ENCODE measurements at places on chromosomes 3 and 15.

DNA sequence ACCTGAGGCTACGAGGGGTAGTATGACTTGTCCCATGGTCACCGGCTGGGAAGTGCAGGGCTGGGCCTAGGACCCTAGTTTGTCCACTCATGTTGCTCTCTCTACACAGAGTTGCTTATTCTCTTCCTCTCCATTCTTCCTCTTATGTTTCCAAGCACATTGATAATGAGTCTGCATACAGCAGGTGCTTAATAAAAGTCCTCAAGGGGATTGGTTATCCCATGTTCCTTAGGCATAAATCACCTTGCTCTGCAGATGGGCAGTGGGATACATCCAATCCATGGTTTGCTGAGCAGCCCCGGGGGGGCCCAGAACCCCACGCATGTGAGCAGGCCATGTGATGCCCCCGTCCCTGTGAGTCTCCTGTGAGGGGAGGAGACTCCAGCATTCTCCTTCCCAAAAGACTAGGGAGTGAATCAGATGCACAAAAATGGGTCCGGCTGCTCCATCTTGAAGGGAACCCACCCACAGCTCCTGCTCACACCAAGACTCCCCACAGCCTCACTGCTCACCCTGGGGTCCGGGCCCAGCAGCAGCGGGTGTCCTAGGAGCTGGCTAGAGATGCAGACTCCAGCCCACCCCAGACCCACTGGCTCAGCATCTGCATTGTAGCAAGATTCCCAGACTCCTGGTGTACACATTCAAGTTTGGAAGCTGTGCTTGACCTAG lies 139.9 kb downstream of the NUP210 start:
- DNase-seq = no peak

DNA sequence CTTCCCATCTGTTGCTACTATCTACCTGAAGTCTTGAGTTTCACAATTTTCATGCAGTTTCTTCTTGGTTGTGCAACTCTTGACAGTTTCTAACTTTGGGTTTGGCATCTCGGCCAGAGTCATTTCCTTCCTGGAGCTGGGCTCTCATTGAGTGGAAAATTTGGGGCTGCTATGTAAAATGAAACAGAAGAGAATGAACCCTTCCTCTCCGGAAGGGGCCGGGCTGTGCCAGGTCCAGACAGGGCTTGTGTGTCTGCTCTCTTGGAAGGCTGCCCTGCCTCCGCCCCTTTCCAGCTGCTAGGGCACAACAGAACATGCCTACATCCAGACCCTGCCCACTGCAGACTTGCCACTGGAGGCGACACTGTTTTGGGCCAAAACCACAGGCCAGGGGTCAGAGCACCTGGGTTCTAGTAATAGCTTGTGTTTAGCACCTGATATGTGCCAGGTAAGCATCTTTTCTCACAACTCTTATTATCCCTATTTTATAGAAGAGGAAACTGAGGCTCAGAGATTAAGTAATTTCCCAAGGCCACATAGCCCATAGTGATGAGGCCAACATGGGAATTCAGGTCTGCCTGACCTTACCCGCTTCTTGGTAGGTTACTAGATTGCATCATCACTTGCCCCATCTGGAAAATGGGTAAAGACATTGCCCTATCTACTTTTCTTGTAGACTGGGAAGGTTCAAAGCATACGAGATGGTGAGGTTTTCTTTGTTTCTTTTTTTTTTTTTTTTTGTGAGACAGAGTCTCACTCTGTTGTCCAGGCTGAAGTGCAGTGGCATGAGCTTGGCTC lies 25.0 kb downstream of the IRAK2 start:
- peak; percentile 96 for DNase-seq

DNA sequence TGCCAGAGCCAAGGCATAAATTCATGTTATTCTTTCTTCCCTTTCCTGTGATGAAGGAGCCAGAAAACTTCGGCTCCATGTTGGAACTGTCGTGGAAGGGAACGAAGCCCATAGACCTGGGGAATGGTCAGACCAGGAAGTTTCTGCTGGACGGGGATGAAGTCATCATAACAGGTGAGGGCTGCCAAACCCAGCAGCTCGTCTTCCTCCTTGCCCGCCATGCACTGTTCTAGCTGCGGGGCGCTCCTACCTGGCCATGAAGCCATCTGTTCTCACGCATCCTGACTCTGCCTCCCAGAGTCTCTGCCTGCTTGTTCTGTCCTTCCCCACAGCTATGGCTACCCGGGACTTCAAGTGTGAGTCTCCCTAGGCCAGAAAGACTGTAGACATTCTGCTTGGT lies 28.2 kb downstream of the FAH start:
- no peak for DNase-seq

- DNase-seq = no peak
Observed at GRCh38 chr3:195821403-195822130, 9.8 kb upstream of the MUC4 start.

DNA sequence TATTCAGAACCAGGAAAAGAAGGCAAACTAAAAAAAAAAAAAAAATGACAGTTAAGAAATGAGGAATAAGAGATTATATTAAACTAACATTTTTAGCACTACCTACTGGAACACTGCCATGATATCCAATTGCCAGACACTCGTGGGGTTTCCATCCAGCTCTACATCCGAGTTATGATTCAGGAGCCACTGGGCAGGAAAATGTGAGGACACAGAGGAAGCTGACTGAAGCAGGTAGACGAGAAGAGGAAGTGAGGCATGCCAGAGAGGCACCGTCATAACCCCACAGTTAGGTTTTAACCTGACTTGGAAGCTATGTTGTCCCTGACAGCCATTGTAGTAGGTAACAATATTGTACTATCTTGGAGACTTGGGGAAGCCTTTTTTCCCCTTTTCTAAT lies 495.0 kb downstream of the NLGN1 start:
- no peak for DNase-seq

DNA sequence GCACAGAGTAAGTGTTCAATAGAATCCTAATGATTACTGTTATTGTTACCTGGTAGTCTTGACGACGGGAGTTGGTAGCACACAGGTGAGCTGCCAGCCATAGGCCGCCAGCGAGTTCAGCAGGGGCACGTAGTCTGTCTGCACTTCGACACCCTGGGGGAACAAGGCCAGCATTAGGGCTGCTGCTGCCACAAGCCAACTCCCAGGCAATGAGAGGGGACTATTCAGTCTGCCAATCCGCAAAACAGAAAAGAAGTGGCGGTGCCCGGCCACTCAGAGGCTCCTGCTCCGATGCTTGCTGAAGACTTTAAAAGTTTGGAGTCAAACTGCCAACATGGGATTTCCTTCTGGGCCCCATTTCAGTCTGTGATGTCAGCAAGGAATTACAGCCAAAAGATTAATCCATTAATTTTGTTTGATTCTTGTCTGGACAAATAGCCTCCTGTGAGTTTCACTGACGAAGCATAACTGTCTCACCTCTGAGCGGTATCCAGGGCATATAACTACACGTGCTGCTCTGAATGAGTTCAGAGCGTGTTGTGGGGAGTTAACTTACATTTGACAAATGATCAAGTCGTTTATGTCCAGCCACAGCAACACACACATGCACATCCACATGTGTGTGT lies 61.8 kb downstream of the OXNAD1 start:
- DNase-seq = no peak

GRCh38 chr3:20041197-20041780 lies 1.0 kb downstream of the KAT2B start:
- DNase-seq = peak; percentile 50

DNA sequence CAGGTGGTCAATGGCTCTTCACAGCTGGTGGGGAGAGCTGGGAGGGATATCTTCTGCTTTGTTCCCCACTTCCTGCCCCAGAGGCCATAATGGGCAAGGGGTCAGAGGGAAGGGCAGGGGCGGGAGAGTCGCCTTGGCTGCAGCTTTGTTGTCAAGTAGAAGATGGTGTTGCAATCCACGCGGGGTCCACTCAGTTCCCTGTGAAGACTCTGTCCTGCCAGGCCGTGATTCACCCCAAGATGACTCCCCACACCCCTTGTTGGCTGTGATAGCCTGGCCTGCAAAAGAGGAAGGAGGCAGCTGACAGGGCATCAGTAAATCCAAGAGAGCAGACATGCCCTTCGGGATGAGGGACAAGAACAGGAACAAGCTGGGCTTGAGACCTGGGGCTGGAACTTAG lies 6.9 kb downstream of the GALNT15 start:
- peak; percentile 37 for DNase-seq

- no peak for DNase-seq
Observed at GRCh38 chr3:122060040-122060698, 5.0 kb downstream of the CD86 start.

DNA sequence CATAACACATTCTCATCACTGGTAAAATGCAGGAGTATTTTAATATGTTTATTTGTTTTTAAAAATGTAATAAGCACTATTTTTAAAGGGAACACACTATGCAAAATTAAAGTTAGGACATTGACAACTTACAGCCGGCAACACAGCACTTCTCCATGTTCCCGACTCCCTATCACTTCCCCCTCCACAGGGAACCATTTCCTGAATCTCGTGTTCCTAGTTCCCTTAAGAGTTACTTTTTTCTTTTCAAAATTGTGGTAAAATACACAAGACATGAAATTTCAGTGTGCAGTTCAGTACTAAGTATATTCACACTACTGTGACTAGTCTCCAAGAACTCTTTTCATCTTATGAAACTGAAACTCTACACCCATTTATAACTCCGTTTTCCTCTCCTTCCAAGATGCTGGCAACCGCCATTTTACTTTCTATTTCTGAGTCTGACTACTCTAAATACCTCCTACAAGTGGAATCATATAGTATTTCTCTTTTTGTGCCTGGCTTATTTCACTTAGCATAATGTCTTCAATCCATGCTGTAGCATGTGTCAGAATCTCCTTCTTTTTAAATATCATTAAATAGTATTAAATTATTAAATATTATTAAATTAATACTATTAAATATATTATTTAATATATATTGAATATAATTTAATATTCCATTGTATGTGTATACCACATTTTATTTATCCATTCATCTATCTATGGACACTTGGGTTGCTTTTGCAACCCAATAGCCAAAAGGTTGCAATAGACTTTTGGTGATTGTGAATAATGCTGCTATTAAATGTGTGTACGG lies 25.9 kb upstream of the UBE2Q2 start:
- DNase-seq = no peak

GRCh38 chr3:126473292-126474168 lies 2.2 kb downstream of the ZXDC start:
- DNase-seq = no peak

DNA sequence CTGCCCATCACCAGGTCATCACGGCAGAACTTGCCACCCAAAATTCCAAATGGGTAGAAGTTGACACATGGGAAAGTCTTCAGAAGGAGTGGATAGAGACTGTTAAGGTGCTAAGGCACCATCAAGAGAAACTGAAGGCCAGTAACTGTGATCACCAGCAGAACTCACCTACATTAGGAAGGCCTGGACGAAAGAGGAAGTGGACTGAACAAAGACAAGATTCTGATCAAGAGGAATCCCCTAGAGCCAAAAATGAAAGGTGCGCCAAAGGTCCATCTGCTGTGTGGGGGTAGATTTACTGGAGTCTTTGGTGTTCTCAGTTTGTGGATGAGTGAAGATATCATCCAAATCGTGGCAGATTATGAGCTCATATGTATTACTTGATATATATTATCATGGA lies 46.3 kb upstream of the P3H2 start:
- no peak for DNase-seq

DNA sequence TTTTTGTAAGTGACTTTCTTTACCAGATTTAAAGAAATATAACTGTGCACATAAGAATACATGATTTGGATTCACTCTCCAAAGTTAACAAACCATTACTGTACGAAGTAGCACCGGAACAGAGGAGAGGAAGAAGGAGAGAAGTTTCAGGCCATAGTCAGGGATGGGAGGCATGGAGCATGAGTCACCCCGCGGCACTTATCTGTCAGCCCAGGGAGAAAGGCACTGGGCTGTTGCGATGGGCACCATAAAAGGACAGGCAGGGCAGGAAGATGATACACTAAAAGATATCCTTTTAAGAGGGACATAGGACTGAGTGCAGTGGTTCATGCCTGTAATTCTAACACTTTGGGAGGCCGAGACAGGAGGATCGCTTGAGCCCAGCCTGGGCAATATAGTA lies 37.0 kb downstream of the TTC23 start:
- no peak for DNase-seq

GRCh38 chr3:107650788-107651187 lies 128.0 kb downstream of the BBX start:
- peak; percentile 6 for DNase-seq

DNA sequence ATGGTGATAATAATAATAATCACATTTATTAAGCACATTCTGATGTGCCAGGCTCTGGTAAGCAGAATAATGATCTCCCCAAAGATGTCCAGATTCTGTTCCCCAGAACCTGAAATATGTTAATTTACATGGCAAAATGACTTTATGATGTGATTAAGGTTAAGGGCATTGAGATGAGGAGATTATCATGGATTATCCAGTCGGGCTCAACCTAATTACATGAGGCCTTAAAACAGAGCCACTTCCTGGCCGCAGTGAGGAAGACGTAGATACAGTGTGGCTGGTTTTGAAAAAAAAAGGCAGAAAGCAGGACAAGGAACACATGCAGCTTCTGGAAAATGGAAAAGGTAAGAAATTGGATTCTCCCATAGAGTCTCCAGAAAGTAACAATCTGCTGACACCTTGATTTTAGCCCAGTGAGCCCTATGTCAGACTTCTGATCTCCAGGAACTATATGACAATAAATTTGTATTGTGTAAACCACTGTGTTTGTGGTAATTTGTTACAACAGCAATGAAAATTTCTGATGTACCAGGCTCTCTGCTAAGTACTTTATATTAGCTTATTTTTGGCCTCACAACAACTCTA lies 126.7 kb downstream of the ALCAM start:
- no peak for DNase-seq

GRCh38 chr3:55180936-55181535 lies 253.2 kb upstream of the LRTM1 start:
- no peak for DNase-seq

Data from bone marrow (tissue), 2 donors.